Cortex of kidney (tissue), 1 donor: ENCODE measurements at places on chromosomes 2 and 18.

DNA sequence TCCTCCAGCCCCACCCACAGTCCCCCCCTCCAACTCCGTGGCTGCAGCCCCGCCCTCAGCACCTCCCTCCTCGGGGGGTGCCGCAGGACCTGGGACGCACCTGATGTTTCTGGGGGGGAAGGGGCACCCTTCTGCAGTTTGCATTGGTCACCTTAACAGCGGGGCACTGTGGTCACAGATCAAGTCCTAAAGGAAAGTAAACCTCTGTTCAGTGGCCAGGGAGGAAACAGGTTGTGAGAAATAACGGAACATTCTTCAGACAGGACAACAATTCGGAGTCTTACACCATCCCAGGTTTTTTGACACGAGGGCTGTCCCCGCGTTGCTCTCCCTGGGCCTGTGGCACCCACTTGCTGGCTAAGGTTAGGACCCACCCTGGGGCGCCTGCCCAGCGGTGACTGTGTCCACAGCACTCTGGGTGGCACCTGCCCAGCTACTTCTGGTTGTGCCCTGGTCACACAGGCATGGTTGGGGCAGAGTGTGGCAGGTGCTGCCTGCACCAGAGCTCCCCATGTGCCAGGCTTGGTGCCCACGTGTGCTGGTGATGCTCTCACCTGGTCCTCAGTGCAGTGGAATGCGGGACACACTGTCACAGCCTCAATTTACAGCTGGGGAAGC is 93.5 kb upstream of the OTOS start:
- no peak for DNase-seq

DNA sequence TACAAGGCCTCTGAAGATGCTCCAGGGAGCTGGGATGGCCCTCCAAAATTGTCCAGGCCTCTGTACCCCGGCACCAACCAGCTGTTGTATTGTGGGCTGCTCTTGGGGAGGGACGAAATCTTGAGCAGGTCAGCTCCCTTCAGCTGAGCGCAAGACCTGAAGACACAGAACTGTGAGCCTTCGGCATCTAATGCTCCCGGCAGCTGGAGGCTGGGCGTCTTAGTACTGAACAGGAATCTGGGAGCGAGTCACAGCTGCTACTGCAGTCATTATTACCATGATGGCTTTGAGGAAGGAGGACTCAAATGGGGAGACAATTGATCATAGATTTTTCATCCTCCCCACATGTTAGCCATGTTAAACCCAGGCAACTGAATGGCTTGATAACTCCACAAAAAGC is 83.0 kb upstream of the LTBP1 start:
- no peak for DNase-seq

- DNase-seq, result no peak
Measured at GRCh38 chr2:223674998-223675609, 72.9 kb upstream of the SCG2 start.

DNA sequence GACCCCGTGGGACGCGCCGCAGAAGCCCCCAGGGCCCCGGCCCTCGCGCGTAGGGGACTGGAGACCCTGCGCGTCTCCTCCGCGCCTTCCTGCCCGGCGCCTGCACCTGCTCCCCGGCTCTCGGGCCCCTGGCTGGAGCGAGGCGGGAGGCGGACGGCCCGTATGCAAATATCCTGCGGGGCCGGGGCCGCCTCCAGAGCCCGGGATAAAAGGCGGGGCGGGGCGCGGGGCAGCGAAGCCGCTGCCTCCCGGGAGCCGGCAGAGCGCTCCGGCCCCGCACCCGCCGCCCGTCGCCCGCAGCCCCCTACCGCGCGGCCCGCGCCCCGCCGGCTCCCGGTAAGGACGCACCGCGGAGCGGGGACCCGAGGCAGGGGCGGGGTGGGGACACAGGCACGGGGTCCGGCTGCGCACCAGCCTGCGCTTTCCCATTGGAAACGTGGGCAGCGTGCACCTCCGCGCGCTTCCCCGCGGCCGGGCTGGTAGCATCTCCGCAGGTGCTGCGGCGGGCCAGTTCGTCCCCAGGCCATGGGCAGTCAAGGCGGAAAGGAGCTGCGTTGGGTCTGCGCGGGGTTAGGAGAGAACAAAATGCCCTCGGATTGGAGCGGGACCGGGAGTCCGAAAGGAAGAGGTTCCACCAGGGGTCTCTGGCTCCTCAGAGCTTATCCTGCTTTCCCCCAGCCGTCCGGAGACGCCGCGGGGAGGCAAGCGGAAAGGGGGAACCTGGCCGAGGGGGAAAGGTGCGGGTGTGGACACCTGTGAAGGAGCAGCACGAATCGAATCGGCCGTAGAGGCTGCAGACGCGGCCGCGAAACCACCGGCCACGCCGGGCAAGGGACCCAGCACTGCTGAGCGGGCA is at the start of gene ATP6V1C2:
Gene ATP6V1C2, plus strand, starts transcription at position 235 of the 856 bp plus-strand sequence. CDS start 1,220 bp downstream, outside the sequence.
- DNase-seq, result no peak
